Stimulated activated CD4-positive, alpha-beta T cell treated with anti-CD3 and anti-CD28 coated beads, TNF-alpha, amount 100 ng/mL, for 4 hours (primary cell): ENCODE measurements at places on chromosomes 7 and 10.

- no peak for DNase-seq
Observed at GRCh38 chr10:126957111-126957510, 51.9 kb downstream of the DOCK1 start.

DNA sequence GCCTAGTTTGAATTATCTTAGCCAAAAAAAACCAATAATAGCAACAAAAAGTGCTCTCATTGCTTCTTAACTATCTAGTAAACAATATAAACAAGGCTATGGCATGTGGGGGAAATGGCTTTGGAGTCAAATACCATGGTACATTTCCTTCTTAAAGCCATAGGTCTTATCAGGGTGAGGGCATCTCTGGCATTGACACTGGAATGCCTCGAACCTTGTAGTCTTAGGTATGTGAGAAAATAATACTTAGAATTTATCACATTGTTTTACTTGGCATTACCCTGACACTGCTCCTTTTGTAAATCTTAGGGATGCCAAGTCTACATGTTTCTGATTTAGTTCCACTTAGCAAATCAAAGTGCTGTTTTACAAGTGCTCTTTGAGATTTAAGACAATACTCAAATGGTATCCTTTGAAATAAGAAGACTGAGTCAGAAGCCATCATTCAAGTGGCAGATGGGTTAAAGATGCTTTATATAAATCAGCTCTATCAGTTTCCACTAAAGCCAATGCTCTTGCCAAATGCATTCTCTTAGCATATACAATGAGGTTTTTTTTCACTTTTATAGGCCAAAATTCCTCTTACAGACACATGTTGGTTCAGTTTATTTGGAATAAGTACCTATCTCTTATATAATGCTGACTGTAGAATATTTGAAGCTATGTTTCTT is 155.2 kb downstream of the HPSE2 start:
- no peak for DNase-seq

DNA sequence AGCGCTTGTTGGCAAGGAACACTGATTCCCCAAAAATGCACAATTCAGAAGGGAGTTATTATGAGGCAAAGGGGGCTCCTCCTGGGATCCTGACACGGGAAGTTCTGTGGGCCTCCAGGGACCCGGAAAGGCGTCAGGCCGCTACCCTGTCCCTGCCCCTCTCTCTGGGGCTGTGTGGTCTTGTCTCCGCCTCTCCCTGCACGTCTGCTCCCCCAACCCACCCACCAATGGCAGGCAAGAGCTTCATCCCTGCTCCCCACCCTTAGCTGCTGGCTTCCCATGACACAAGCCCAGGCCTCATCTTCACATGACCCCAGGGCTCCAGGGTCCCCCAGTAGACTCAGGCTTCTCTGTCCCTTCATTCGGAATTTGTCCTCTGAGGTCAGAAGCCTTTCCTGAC is 31.0 kb upstream of the ADRB1 start:
- no peak for DNase-seq

DNA sequence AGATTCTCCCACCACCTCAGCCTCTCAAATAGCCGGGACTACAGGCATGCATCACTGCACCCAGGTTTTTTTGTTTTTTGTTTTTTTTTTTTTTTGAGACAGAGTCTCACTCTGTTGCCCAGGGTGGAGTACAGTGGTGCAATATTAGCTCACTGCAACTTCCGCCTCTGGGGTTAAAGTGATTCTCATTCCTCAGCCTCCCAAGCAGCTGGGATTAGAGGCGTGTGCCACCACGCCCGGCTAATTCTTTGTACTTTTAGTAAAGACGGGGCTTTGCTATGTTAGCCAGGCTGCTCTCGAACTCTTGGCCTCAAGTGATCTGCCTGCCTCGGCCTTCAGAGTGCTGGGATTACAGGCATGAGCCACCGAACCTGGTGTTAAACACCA is 107.5 kb upstream of the KIF5B start:
- no peak for DNase-seq

DNA sequence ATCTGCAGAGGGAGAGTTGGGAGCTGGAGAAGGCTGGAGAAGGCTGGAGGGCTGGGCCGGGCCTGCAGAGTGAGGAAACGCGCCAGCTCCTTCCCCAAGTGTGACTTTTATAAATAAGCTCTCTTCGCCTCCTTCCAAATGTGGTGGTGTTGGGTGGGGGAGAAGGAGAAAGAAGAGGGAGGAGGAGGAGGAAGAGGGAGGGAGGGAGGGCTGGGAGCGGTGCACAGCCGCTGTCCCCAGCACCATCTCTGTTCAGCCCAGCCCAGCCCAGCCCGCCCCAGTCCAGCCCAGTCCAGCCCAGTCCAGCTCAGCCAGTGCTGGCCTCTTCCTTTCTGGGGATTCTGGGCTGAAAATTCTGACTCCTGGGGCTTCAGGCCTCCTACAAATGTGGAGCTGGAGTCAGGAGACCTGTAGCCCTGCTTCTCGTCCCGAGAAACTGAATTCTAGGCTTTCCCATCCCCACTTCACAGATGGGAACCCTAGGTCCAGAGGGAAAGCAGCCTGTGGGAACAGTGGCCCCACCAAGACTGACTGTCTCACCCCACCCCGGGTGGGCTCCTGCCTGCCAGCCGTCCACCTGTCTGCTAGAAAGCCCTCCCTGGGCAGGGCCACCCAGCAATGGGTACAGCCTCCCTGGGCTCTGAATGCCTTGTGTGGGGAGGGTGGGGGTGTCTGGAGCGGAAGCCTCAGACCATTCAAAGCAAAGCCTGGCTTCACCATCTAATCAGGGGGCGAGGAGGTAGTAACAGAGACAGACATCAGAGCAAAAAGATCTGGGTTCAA is 2.3 kb downstream of the STX1A start:
- DNase-seq, result no peak

DNA sequence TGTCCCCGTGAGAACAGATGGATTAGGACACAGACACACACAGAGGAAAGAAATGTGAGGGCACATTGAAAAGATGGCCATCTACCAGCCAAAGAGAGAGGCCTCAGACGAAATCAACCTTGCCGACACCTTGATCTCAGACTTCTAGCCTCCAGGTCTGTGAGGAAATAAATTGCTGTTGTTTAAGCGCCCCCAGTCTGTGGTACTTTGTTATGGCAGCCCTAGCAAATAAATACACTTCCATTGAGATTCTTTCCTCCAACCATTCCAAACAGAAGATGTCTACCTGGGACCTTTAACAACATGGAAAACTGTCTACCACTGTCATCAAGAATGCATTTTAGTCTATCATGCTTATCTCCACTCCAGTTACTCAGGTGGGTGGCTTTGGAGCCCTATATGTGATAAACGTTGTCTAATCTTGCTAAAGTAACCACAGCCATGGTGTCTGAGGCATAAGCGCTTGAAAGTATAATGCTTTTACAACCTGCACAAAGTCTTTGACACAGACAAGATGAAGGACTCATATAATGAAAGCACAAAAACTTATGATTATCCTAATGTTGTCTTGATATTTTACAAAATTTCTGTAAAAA is 244.3 kb downstream of the MTERF1 start:
- DNase-seq, result no peak

- DNase-seq, result no peak
Observed at GRCh38 chr10:14409856-14410458, 79.2 kb upstream of the FRMD4A start.

- DNase-seq, result no peak
Observed at GRCh38 chr7:90833443-90833842, 237.3 kb downstream of the CDK14 start.
